Femur (tissue), 1 donor: ENCODE measurements at places on chromosomes 12 and 14.

DNA sequence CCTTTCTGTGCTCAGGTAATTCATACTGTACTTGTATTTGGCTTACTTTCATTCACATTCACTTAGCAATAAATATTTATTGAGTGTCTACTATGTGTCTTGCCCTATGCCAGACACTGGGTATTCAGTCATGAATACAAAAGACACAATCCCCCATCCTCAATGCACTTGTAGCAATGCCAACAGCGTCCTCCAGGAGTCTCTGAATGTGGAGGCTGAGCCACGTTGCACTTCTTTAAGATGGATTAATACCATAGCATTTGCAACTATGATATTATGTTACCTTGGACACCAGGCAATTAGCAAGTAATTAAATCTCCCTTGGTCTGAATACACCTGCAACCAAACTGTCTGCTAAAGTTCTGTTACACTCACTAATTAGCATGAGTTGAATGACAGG, 58.8 kb downstream of the OTX2 start:
- DNase-seq: no peak

GRCh38 chr12:119841433-119842210, 35.5 kb downstream of the CIT start:
- no peak for DNase-seq

DNA sequence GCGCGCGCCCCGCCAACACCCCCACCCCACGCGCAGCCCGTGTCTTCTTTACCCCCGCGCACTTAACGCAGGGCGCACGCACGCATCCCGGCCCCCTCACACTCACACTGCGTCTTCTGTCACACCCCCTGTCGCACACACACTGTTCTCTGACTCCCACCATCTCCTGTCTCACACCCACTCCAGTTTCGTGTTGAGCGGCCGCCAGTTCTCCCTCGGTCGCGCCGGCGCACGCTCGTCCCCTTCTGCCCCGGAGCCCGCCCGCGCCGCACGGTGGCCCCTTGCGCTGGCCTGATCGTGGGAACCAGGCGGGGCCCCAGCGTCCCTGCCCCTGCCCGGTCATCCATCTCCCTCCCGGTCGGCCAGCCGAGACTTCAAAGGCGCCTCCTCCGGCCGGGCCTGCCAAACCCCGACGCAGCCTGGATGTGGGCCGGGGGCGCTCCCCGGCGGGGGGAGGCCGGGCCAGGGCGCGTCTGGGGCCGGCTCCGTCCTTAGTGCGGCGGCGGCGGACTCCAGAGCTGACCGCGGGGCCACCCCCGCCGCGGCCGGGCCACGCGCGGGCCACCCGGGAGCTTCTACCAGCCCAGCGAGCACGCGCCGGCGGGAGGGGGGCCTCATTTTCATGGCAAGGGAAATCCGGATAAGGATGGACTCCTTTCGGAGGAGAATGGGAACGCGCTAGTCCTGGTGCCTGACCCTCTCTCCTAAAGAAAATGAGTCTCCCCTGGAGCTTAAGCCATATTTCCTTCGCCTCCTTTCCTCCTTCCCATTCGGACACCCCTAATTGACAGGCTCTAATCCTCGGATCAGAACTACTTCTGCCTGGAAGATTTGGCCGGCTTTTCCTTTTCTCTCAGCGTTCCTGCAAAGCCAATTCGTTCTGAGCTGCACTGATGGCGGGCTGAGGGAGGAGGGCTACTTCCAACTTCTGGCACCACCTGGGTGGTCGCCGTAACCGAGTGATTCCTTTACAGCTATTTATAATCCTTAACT, 82.0 kb upstream of the HMGA2 start:
- DNase-seq: peak; percentile 79

DNA sequence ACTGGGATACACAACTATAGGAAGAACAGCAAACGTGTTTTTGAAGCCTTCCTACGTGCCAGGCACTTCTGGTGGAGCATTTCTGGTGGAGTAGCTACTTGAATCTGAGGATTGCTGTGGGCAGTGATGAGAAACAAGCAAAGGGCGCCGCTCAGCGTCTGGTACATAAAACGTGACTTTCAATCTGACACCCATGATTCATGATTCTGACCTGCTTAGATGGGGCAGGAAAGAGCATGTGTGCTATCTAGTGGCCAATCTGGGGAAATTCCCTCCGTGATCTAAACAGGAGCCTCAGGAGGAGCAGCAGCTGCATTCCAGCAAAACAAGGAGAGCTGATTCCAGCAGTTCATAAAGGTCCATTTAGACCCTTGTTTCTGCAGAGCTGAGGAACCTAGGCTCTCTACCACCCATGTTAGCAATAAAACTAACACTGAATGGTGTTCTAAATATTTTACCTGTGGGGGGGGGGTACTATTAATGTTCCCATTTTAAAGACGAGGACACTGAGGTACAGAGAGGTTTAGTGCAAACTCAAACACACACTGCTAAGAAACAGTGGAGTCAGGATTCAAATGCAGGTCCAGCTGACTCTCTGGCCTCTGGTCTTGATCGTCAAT, 37.8 kb downstream of the PAH start:
- DNase-seq: peak; percentile 25

GRCh38 chr12:26373606-26374495, 178.5 kb downstream of the SSPN start:
- no peak for DNase-seq
